ENCODE measurements at places on chromosomes 3 and 15. TPM values are rescaled to one million over a fixed set of nuclear protein-coding genes. Genes with fewer than 3 reads are reported as not detected.

DNA sequence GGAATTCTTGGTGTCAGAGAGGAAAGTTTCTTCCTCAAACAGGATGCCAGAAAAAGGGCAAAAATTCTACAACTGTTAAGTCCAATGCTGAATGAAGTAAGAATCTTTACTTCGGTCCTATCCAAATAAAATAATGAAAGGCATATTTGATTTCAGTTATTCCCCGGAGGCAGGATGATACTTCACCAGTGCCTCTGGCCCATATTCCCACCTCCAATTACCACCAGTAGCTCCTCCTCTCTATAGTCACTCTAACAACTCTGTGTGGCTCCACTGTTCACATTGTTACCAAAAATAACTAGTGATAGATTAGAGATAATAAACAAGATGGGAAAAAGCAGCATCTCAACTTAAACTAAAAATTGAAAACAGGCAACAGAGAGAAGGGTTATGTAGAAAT, 20.7 kb downstream of the MAP1A start:
- no peak for DNase-seq

GRCh38 chr3:11641683-11642430, 1.9 kb downstream of the VGLL4 start:
- no peak for DNase-seq

GRCh38 chr15:55218056-55218455, 21.3 kb upstream of the RSL24D1 start:
- DNase-seq: peak; percentile 44

DNA sequence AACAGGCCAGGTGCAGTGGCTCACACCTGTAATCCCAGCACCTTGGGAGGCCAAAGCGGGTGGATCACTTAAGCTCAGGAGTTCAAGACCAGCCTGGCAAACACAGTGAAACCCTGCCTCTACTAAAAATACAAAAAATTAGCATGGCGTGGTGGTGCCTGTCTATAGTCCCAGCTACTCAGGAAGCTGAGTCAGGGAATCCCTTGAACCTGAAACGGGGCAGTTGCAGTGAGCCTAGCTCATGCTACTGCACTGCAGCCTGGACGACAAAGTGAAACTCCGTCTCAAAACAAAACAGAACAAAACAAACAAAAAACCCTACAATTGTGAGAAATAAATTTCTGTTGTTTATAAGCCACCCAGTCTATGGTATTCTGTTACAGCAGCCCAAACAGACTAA, 94.7 kb downstream of the PIK3CB start:
- DNase-seq: no peak

DNA sequence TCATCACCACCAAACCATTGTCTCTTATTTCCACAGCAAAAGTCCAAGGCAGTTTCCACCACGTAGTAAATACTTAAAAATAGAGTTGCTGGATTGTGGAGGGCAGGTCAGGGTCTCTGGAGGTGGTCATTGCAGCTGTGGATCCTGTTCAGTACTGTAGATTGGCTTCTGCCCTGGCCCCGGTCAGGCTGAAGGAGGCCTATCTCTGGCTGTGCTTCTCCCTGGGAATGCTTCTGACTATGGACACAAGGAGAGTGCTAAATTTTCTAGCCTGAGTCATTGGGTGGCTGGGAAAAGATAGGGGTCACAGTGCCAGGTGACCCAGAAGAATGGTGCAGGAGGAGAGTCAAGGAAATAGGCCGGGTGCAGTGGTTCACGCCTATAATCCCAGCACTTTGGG, 26.3 kb upstream of the GMPPB start:
- no peak for DNase-seq

- no peak for DNase-seq
Observed at GRCh38 chr3:176696816-176697215, 500.5 kb downstream of the TBL1XR1 start.

- peak; percentile 55 for DNase-seq
Observed at GRCh38 chr3:47512416-47513124, 942 bp downstream of the ELP6 start.

GOLGA6B gene
- polyA plus RNA-seq: 0.03 TPM

CFAP44 gene
- polyA plus RNA-seq: 2.3 TPM

PRICKLE2 gene
- 1.1 TPM for polyA plus RNA-seq

CDHR4 gene
- 0.13 TPM for polyA plus RNA-seq

DAPK2 gene
- 1.4 TPM for polyA plus RNA-seq

GABRG3 gene
- polyA plus RNA-seq: not detected

SEMA6D gene
- 0.30 TPM for polyA plus RNA-seq
